Right cardiac atrium (tissue), 5 donors: ENCODE measurements at places on chromosomes 12 and 14. TPM values are rescaled to one million over a fixed set of nuclear protein-coding genes. Genes with fewer than 3 reads are reported as not detected.

The RASSF9 gene
- polyA plus RNA-seq = 0.95 TPM

The DBX2 gene
- 0.38 TPM for polyA plus RNA-seq

The LRIG3 gene
- 3.0 TPM for polyA plus RNA-seq

The DPF3 gene
- 16.5 TPM for polyA plus RNA-seq

The OR6J1 gene
- not detected for polyA plus RNA-seq

The ATP2B1 gene
- 6.1 TPM for polyA plus RNA-seq

The SLC25A29 gene
- 20.9 TPM for polyA plus RNA-seq

The CLEC4E gene
- 1.9 TPM for polyA plus RNA-seq

The RCOR1 gene
- 4.4 TPM for polyA plus RNA-seq

The GDF3 gene
- 0.32 TPM for polyA plus RNA-seq

The SERPINA5 gene
- 13.2 TPM for polyA plus RNA-seq

The CBLN3 gene
- 1.3 TPM for polyA plus RNA-seq

The GLS2 gene
- 0.63 TPM for polyA plus RNA-seq

The SPIC gene
- not detected for polyA plus RNA-seq

The SLC2A14 gene
- not detected for polyA plus RNA-seq

The GUCY2C gene
- polyA plus RNA-seq = 0.02 TPM

The DNAJC22 gene
- polyA plus RNA-seq = 0.09 TPM

The HOTAIR gene
- not detected for polyA plus RNA-seq

The TSPAN11 gene
- 2.8 TPM for polyA plus RNA-seq

The CCDC197 gene
- polyA plus RNA-seq = not detected

The RHEBL1 gene
- 0.59 TPM for polyA plus RNA-seq

The RIMBP2 gene
- 0.05 TPM for polyA plus RNA-seq

The SERPINA9 gene
- not detected for polyA plus RNA-seq

The NFYB gene
- polyA plus RNA-seq = 36.6 TPM

The HOXC4 gene
- polyA plus RNA-seq = 0.32 TPM

The CTSG gene
- not detected for polyA plus RNA-seq

The RGS6 gene
- polyA plus RNA-seq = 12.7 TPM

The DLGAP5 gene
- 0.02 TPM for polyA plus RNA-seq

The NEUROD4 gene
- polyA plus RNA-seq = not detected

The EEA1 gene
- 4.2 TPM for polyA plus RNA-seq

The CD69 gene
- 0.68 TPM for polyA plus RNA-seq

The AJUBA gene
- polyA plus RNA-seq = 4.8 TPM
